Fibroblast of skin of back (primary cell): ENCODE measurements at places on chromosomes 4 and X.

DNA sequence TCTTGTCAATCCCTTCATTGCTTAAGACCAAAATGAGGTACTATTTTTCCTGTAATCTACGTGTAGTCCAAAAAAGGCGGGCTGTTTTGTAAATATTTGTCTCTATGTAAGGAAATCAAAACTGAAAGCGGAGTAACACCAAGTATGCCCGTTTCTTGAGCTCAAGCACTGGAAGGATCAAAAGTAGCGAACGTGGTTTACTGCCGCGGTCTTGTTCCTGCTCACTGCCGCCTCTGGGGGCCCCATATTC, 71.5 kb downstream of the AFF1 start:
- no peak for DNase-seq

GRCh38 chr4:56544573-56545131, 39.1 kb downstream of the ARL9 start:
- peak; percentile 62 for DNase-seq

- DNase-seq = no peak
Measured at GRCh38 chr4:118968813-118969212, 80.2 kb downstream of the SYNPO2 start.

GRCh38 chr4:2043396-2044118, 15.6 kb upstream of the NAT8L start:
- no peak for DNase-seq
